Natural killer cell (primary cell): ENCODE measurements at places on chromosomes 3 and 15. TPM values are rescaled to one million over a fixed set of nuclear protein-coding genes. Genes with fewer than 3 reads are reported as not detected.

DNA sequence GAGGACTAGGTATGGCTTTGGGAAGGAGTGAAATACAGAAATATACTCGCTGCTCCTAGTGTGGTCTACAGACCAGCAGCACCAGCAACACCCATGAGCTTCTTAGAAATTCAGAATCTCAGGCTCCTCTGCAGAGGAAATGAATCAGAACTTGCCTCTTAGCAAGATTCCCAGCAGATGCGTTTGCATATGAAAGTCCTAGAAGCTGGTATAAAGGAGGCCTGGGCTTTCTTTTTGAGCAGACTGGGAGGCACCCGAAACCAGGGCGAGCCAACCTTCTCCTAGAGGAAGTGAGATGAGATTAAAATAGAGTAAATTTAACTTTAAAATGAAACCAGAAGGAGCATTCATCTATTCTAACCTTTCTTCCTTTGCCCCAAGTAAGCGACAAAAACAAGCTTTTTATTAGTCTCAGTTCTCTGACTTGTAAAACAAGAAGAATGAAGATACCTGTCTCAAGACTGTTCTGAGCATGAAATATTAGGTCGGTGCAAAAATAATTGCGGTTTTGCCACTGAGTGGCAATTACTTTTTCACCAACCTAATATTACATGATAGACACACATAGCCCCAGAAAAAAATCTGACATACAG lies 140.0 kb downstream of the PDZRN3 start:
- no peak for DNase-seq

DNA sequence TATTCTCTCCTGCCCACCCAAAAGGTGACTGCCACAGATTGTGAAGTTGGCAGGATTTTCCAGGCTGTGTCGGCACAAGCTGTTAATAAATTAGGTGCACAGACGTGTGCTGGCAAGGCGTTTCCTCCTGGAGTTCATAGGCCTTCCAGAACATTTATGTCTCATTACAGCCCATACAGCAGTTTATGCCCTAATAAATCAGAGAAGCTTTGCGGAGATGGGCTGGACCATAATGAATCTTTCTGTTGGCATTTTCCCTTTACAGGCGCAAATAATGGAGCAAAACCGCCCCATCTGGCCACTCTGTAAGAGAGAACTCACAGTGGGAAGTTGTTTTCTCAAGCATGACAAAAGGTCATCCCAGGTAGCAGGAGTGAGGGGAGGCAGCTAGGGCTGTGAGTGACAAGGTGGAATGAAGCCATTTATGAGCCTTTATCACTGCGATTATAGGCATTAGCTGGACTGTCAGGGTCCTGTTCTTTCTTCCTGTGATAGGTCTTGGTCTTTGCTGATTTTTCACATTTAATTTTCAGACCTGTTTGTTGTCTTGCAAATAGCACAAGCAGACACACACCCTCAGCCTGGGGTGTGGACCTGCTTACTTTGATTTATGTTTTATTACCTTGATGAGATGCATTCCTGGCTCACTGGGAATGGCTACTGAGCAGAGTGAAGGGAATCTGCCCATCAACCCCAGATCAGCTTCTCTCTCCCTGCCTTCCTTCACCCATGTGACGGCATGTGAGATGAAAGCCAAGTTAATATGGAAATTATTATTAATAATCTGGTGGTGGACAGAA lies 257.5 kb downstream of the LRTM1 start:
- no peak for DNase-seq

- no peak for DNase-seq
Measured at GRCh38 chr15:85899927-85900326, 105.2 kb upstream of the KLHL25 start.

DNA sequence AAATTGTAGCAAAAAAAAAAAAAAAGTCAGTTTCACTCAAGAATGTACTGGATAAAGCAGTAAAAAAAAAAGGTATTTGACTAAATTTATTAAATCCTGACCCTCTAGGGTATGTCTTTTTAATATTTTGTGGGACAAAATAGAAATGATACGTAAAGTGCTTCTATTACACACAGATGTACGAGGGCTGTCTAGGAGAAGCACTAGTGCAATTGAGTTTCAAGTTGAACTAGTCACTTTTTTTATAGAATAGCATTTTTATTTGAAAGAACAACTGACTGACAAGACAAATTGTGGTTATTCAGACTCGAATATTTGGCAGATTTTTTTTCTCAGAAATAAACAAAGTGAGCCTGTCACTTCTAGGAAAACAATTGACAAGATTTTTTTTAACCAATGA lies 49.0 kb downstream of the CCDC54 start:
- no peak for DNase-seq

DNA sequence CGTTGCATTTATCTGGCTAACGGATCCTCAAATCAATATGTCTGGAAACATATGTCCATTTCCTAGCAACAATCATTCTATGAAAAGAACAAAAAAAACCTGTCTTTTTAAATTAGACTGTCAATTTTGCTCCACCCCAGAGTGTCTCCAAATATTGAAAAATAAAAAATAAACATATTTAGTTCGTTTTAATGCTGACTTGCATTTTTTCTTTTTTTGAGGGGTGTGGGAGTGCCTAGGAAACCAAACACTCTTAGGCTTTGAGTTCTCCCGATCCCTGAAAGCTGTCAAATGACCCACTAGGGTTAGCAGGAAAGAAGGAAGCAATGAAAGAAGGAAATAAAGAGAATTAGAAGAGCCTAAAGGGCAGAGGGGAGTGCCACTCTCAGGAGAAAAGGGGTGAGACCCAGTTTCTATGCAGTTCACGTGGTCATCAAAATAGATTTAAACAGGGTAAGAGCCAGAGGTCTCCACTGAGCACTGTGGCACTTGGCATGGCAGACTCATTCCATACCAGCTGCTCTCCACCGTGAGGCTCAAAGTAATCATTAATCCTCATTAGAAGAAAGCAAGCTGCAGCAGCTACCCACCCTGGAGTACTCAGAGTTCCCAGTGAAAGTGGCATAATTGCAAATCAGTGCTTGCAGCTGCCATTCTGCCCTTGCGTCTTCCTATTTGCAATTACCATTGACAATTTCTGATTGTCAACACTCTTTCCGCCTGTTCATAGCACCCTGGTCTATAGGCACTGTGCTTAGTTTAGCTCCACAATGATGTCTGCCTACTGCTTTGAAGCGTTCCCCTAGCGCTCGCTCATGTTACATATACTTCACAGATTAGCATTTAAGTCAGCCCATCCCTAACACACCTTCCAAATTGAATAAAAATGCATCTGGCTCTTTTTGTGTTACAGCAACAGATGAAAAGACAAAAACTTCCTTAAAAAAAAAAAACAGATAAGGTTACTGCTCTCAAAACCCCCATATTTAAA lies 32.3 kb downstream of the PDZRN3 start:
- DNase-seq: no peak

- DNase-seq: no peak
Measured at GRCh38 chr3:155211266-155211665, 82.2 kb downstream of the STRIT1 start.

- no peak for DNase-seq
Measured at GRCh38 chr3:143978263-143978631, 6.6 kb downstream of the DIPK2A start.

DNA sequence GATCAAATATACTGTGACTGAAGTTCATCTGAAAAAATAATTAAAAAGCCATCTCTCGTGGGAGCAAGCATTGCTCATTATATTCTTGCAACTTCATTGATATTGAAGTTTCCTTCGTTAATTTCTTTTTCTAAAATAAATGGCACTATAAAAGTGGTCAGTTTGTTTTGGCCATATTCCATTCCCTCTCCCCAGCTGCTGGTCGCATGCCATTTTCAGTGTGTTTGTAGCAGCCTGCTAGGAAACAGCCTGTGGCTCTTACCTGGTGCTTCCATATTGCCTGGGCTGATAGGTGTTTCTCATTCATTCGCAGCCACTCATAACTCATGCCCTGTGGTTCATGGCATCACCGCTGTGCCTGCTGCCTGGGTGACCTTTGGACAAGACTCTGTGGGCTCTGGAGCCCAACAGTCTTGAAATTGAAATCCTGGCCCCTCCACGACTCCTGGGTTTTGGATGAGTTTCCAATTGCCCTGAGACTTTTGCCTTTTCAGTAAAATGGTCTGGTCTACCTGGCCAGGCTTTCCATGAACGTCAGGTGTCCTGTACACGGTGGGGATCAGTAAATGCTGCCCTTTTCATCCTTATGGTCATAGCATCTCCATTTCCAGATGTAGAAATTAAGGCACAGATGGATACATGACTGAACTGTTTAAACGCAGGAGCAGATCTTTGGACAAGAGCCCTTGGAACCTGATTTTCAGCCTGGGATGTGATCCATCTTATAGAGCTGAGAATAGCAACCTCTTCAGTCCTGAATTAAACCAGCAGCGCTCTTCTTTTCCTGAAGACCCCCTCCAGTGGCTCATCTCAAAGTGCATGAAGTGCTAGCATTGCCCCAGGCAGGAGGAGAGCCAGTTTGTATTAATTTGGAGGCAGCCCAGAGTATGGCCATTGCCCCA lies 69.4 kb downstream of the SLCO3A1 start:
- DNase-seq: no peak

- DNase-seq: no peak
Measured at GRCh38 chr3:188901671-188902287, 270.0 kb upstream of the TPRG1 start.

GRCh38 chr15:41961001-41961518 lies 11.3 kb downstream of the EHD4 start:
- no peak for DNase-seq

DNA sequence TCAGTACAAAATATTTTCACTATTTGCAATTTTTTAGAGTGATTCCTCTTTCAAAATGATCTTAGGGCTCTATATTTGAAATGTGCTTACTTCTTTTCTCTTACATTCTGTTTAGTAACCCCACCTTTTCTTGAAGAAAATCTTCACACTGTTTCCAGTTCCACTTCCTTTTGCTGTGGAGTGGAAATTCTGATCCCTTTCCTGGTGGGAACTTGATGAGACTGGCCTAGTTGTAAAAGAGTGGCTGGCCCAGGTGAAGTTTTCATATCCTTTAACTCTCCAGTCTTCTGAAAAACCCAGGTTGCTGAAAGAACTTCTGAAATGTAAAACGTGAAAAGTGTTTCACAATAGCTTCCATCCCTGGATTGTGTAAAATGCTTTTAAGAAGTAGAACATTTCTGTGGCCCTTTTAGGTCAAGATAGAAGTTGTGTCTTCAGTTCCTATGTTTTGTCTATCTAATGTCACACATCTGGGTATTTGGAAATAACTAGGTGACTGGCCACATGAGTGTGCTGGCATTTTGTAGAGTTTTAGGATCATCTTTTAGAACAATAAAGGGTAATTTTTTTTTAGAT lies 84.8 kb upstream of the LRIG1 start:
- DNase-seq: no peak

DNA sequence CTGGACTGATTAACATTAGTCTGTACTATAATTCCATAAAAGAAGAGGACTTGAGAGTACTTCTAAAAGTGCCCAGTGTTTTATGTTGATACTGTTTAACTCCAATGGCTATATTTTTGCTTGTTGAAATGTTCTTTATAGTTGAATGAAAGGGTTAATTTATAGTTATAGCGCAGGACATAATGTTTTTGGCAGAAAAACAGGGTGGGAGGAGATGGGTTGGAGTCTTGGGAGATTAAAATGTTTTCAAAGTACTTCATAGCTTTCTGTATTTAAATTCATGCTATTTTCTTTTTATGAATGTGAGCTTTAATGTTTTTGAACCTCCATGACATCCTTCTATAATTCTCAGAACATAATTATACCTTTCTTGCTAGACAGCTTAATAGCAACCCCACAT lies 108.2 kb downstream of the CNTN3 start:
- DNase-seq: no peak

DNA sequence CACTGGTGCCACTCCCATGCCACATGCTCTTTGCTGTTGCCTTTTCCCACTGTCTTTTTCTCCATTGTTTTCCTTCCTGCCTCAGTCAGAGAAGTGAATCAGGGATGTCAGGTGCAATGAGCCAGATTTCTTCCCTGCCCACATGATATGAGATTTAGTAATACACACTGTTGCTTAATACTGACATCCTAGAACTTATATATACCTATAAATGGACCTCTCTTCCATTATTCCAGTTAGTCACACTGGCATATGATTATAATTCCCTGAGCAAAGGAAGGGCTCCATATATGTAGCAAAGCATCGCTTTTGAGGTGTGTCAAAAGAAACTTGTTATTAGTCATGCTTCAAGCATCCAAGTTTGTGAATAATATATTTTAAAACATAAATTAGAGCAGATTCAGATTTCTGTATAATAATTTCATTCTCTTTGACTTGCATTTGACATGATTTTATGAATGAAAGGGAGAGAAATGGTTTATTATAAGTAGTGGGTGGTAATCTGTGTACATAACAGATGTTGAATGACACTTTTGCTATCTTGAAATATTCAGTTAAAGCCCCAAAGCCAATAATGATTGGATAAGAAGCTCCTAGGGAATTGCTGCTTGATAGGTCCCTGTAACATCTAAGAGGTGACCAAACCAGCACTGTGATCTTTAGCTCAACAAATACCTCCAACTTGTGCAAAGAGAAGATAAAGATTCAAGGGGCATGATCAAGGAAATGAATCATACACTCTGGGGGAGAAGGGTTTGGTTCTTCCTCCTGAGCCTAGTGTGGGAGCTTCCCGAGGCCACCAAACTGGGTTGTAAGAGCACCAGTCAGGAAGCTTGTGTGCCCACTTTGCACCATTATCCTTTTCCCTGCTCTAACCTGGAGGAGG lies 48.6 kb downstream of the CHST2 start:
- DNase-seq: no peak

DNA sequence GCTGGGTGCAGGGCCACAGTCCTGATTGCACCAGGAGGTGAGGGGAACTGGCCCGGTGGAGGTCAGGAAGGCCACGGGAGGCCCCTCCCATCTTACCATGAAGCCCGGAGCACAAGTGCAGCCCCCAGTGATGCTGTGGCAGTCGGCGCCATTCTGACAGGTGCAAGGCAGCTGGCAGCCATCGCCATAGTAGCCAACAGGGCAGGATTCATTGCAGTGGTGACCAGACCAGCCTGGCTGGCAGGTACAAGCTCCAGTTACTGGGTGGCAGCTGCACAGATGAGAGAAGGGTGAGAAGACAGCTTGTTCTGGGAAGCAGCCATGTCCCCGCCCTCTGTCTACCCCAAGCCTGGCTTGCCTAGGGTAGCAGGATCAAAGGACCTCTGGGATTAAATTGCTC lies 88.2 kb downstream of the RAB11A start:
- DNase-seq: no peak

DNA sequence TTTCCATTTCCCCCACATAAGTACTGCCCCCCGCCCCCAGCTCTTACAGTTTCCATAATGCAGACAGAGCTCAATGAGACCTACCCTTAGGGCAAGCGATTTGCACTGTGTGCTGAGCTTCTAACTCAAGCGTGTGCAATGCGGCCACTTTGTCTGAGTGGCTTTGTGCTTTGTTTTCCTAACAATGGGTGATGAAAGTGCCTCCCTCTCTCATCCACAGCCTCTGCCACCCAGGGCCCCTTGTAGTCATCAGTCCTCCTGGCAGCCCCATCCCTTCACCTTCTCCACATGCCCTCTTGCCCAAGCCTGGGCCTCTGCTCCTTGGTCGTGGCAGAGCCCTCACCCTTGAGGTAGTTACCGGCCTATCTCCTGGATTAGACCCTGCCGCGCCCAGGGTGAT lies 17.2 kb downstream of the DAPK2 start:
- no peak for DNase-seq

The DUOXA2 gene
- total RNA-seq: not detected

The SLC24A5 gene
- not detected for total RNA-seq

The CELSR3 gene
- 2.0 TPM for total RNA-seq

The SIDT1 gene
- 136 TPM for total RNA-seq

The ENTPD3 gene
- total RNA-seq: not detected

The GHRL gene
- total RNA-seq: 2.6 TPM

The ATP2C1 gene
- total RNA-seq: 58.8 TPM

The DALRD3 gene
- 20.1 TPM for total RNA-seq
